Islet precursor cell (in vitro differentiated cells): ENCODE measurements at places on chromosomes 4 and X.

GRCh38 chr4:109009909-109010308, 247.1 kb upstream of the ETNPPL start:
- no peak for DNase-seq

DNA sequence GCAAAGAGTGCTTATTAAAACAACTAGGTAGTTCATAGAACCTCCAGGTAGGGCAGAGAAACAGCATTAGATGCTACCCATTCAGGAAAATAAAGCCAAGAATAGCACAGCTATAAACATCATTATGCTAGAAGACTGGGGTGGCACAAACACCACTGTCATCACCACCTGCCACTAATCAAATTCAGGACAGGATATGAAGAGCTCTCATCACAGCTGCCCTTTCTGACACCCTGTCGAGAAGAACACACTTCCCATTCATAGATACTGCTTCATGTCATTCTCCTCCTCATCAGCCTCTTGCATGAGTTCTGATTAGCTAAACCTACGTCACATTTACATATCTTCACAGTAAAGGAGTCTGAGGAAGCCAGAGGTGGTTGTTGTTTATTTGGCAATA, 692.3 kb upstream of the HS3ST1 start:
- DNase-seq = no peak

- DNase-seq = no peak
Observed at GRCh38 chrX:370244-370962, 16.3 kb downstream of the PPP2R3B start.

DNA sequence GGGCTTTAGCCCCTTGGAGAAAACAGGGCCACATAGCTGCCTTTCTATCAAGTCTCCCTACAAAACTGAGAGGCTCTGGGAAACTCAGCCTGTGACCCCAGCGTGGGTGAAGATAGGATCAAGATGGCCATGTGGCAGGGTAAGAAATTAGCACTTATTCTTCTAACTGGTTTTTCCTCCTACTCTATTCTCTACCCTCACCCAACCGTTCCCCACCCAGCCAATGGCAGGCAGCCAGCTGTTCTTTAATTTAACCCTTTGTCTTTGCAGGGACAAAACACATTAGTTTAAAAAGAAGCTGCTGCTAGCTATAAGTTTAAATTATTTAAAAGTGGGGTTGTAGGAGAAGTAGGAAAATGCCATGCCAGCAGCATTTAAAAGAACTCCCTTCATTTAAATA, 2.8 kb downstream of the CLCN5 start:
- no peak for DNase-seq

DNA sequence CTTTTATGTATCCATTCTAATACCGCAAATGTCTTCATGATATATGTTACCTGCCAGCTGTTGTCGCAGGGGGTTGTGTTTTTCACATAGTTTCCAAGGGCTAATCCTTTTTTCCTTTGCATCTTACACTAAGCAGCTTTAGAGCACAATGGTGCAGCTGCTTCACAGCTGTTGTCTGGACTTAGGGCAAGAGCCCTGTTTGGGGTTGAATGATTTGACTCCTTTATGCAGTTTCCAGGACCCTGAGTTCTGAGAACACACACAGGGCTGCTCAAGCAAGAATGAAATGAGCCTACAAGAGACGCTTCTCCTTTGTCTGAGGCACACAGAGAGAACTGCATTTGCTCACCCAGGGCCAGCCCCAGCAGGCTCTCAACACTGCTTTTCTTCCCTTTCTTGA, 20.2 kb downstream of the CCNG2 start:
- no peak for DNase-seq

DNA sequence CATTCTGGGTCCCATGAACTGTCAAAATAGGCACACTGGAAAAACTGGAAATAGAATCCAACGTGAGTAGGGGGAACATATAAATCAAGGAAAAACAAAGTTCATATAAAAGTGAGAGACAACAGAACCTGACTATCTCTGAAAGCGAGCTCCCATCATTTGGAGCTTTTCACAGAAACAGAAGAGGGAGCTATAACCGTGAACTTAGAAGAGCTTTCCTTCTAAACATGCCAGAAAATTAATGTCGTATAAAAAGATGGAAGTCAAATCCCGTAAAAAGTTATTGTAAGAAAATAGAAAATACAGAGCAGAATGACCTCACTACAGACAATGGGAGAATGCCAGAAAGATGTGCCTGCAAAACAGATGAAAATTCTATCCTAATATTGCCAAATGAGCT, 23.9 kb upstream of the HSD17B10 start:
- DNase-seq = no peak

DNA sequence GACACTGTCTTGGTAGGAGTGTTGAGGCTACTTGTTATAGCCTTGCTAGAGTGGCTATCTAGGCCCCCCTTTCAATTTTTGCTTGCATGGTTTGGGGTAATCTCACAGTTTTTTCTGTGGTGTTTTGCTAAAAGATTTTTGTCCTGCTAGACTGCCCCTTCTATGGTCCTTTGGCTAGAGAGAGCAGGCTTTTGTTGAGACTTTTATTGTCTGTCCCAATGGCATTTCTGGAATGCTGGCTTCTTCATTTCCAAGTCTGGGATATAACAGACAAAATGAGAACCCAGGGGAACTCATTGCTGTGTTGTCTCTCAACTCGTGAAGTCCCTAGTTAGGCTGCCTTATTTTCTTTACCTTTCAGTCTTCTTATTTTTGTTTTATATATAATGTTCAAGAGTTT, 160.2 kb upstream of the ZC4H2 start:
- no peak for DNase-seq

DNA sequence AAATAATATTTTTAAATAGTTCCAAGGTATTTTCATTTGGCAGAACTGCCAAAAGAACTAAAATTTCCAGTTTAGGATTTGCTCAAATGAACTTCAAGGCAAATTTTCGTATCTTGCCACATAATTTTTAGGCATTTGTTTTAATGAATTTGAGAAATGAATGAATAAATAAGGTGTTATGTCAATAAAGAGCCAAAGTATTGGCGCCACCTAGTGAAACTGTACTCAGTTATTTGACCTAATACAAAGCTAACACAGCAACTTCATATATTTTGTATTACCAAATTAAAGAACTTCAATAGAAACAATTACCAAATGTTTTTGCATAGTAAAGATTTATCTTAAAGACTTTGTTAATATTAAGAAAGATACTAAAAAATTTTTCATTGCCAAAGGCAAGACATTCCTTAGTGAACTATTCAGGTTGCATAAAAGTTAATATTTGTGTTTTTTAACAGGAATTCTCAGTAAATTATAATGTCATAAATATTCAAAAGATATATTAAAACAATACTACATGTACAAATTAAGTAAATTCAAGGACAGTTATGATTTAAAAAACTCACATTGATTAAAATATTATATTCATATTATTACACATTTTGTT, 50.3 kb downstream of the STPG2 start:
- no peak for DNase-seq

GRCh38 chr4:154559141-154559493, 3.7 kb upstream of the FGB start:
- no peak for DNase-seq

- DNase-seq = no peak
Observed at GRCh38 chr4:168082379-168082778, 10.0 kb upstream of the ANXA10 start.

DNA sequence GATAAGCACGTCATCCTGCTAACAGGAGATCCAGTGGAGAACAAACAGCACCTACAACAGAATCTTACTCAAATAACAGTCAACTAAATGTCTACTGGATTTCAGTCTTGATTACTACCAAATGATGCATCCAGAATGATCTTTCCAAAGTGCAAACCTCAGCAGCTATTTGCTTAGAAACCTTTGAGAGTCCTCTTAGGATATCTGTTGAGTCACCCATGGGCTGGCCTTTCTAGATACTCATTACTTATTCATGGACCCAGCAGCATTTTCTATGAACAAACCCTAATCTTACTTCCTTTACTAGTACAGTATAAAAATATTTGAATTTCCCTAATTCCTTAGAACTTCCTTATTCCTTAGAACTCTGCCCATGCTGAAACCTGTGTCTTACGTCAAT, 118.5 kb upstream of the PABPC4L start:
- DNase-seq = no peak

- DNase-seq = no peak
Observed at GRCh38 chr4:113531572-113531971, 230.0 kb downstream of the CAMK2D start.

- DNase-seq = no peak
Observed at GRCh38 chr4:107629318-107629717, 90.7 kb downstream of the PAPSS1 start.

DNA sequence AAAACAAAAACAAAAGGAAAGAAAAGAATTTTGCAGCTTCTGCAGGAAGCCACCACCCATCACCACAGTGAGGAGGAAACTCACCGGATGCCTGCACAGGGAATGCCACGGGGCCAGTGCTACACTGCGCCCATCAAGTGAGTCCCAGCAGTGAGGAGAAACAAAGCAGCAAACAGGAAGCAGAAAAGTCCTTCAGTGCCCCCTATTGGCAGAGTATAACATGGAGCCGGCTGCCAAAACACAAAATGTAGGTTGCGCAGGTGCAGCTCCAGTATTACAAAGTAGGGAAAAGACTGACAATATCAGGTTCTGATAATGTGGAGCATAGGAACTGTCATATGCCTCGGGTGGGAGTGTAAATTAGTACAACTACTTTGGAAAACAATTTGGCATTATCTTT, 23.3 kb upstream of the SCML2 start:
- peak; percentile 62 for DNase-seq

DNA sequence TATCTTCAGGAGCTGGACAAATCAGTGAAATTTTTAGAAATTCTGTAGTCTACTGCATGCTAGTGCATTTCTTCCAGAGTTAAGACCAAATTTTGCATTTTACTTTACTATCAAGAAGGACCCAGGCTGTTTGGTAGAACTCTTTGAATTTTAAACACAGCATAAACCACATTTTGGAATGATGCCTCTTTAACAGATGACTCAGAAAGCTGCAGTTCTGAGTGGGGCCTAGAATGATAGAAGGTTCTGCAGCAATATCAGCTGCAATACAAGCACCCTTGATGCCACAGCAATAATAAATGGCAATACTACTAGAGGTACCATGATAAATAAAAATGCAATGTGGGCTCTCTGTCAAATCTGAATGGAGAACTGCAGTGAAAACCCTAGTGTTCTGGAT, 198.7 kb downstream of the TMA16 start:
- no peak for DNase-seq

DNA sequence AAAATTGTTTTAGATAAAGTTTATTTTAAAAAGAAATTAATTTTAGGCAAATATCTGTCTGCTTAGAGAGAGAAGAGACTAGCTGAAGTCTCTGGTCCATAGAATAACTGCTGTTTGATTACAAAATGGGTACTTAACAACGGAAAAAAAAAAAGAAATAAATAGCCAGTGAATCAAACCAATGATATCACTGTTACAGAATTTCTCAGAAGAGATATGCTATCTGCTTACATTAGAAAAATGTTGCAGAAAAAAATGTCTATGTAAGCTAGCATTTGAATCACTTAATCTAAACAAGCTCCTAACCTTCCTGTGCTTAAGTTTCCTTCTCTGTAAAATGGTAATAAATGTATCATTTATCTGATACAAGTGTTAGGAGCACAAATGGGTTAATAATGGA, 189.9 kb downstream of the IL15 start:
- no peak for DNase-seq

- DNase-seq = peak; percentile 84
Observed at GRCh38 chrX:21972721-21973120, 32.2 kb downstream of the SMS start.

- no peak for DNase-seq
Observed at GRCh38 chr4:81754169-81754568, 282.5 kb upstream of the RASGEF1B start.

GRCh38 chrX:41116948-41117347, 31.7 kb downstream of the USP9X start:
- DNase-seq = no peak

GRCh38 chr4:76252271-76252653, 741 bp downstream of the FAM47E start:
- no peak for DNase-seq

GRCh38 chr4:139799615-139800014, 134.0 kb downstream of the MGST2 start:
- DNase-seq = no peak

- no peak for DNase-seq
Observed at GRCh38 chr4:159250751-159251325, 148.0 kb downstream of the RAPGEF2 start.

- no peak for DNase-seq
Observed at GRCh38 chr4:145860897-145861296, 77.7 kb downstream of the ZNF827 start.

DNA sequence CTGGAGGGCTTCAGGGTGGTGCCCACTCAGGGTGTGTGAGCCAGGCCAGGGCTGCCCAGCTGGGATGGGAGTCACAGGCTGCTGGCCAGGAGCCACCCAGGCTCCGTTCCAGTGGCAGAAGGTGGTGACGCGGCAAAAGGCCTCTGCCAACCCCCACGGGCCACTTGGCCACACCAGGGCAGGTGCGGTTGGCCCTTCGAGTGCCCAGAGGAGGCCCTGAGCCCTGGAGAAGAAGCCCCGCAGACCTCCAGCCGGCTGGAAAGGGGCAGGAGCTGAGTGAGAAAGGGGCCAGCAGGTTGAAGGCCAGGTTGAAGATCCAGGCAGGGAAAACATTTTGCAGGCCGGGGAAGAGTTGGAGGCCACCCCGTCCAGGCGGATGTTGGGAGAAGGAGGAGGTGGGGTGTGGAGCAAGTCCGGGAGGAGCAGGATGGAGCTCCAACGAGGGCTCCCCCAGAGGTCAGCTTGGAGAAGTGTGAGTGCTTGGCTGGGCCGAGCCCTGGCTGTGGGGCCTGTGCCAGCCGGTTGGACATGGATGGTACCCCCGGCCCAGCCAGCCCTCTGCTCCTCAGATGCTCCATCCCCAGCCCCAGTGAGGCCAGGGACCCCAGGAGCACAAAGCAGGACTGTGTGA, 2.8 kb upstream of the CPLX1 start:
- DNase-seq = peak; percentile 63

DNA sequence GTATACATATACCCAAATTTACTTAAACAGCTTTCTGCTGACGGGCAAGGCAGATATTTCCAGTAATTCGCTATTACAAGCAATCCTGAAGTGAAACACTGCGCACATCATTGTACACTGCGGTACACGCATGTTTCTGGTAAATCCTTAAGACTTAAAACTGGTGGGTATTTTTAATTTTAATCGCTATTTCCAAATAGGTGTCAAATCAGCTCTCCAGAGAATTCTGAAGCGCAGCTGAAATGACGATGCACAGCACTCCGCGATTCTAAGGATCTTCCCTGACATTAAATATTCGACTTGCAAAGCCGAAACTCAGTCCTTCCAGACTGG, 361 bp downstream of the TMEM128 start:
- no peak for DNase-seq

GRCh38 chrX:29453333-29453732, 762.0 kb upstream of the MAGEB2 start:
- DNase-seq = no peak

DNA sequence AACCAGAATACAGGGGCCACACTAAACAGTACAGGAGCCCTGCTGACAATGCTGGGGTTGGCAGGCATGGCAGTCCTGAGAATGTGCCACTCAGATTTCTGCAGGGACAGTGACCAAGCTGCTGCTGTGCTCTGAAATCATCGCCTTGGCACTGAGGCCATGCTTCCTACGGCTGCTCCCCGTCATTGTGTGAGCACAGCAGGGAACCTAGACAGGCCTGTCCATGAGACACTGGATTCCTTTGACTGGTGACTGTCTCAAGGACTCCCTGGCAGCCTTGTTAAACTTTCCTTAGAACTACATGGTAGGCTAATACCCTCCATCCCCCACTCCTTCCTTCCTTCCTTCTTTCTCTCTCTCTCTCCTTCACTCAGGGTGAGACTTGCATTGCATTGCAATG, 111.4 kb downstream of the LUZP4 start:
- DNase-seq = peak; percentile 56
